Activated CD4-positive, CD25-positive, alpha-beta regulatory T cell treated with anti-CD3 and anti-CD28 coated beads, Interleukin-2, amount 50 U/mL, for 24 hours (primary cell): ENCODE measurements at places on chromosomes 2 and 18.

- peak; percentile 99 for ATAC-seq
These were observed 41.0 kb upstream of the ACTR3 start for GRCh38 chr2:113848758-113849415.

DNA sequence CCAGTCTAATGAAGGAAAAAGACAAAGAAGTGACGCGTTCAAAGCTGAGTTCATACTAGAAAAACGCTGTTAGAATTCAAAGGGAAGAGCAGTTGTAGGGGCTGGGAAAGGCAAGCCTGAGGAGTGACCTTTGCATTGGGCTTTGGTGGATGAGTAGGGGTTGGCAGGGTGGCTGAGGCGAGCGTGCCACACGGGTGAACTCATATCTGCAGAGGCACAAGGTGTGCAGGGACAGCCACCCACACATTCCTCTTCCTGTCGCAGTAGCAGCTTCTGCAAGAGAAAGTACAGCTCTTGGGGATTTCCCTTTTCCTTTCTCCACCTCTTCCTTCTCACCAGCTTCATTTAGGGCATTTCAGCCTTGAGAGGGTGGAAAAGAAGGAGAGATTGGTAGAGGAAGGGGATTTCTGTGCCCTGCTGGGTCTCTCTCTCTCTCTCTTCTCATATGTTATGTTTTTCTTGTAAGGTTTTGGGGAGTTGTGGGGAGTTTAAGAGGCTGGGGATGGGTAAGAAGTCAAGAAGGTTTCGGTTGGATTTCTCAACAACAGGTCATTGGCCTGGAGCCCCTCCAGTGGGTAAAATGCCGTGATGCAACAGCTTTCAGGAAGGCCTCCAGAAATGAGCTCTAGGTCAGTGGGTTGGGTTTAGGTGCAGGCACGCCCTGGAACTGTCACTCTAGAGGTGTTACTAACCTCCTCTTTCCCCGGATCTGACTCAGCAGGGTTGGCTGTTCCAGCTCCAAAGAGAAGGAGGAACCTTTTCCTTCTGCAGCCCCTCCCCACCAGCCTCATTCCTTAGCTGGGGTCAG is 40.1 kb downstream of the ODC1 start:
- ATAC-seq = peak; percentile 87

- no peak for ATAC-seq
These were observed 254.8 kb upstream of the DSEL start for GRCh38 chr18:67771271-67771670.

- no peak for ATAC-seq
These were observed 82.3 kb upstream of the NDUFV2 start for GRCh38 chr18:9020221-9020620.

- no peak for ATAC-seq
These were observed 56.8 kb downstream of the ATF2 start for GRCh38 chr2:175111200-175111657.

DNA sequence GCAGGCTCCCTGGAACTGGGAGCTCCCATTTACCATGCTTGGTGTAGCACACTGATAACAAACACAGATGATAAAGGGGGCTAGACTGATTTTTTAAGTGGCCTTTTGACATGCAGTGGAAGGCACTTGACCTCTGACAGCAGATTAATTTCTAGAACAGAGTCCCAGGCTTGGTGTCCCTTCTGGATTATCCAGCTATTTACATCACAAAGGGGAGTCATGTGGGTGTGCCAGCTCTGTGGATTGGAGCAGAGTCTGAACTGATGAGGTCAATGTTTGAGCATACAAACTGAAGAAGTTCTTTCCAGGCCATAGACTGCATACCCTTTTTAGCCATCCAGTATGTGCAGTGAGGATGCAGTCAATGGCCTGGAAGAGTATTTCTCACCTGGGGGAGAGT is 31.5 kb upstream of the SIX2 start:
- ATAC-seq = no peak

DNA sequence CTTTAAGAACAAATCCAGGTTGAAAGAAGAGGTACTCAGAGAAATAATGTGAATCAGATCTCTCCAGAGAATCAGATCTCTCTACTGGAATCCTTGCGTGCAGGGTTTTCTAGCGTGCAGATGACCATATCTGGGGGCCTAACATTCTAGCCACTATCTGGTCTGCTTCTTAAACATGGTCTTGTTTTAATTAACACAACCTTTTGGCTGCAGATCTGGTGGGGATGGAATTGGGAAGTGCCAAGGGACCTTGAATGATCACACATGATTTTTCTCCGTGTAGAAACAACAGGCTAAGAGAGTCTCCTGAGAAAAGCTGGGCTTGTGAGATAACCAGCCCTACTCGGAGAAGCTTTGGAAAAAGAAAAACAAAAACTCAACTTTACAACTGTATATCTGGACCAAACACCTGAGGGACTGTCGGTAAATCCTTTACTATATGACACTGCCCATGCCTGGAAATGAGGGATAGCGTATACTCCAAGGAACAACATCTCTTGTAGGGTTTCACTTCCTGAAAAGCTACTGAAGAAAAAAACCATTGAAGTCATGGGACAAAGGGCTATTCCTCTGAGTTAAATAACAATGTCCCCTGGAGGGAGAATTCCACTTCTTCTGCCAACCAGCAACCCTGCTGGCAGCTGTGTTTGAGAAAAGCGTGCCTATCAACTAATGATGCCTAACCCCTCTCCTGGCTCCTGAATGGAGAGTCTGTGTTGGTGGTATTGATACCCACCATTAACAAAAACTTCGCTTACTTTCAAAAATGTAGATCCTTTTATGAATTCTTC is 171.0 kb upstream of the REV1 start:
- no peak for ATAC-seq

DNA sequence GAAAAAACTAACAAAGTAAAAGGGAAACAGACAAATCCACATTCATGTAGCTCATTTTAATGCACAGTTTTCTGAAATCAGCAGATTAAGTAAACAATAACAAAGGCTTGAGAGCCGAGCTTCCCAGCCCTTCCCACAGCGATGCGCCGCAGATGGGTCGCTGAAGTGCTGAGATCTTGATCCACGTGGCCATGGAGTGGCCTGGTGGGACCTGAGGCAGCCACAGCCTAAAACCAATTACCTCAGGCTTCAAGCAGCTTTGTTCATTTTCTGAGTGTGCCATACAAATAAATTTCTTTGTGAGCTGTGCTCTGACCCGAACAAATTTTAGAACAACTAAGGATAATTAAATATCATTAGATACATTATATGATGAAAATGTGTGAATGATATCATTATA is 25.6 kb upstream of the CYRIA start:
- ATAC-seq = no peak

DNA sequence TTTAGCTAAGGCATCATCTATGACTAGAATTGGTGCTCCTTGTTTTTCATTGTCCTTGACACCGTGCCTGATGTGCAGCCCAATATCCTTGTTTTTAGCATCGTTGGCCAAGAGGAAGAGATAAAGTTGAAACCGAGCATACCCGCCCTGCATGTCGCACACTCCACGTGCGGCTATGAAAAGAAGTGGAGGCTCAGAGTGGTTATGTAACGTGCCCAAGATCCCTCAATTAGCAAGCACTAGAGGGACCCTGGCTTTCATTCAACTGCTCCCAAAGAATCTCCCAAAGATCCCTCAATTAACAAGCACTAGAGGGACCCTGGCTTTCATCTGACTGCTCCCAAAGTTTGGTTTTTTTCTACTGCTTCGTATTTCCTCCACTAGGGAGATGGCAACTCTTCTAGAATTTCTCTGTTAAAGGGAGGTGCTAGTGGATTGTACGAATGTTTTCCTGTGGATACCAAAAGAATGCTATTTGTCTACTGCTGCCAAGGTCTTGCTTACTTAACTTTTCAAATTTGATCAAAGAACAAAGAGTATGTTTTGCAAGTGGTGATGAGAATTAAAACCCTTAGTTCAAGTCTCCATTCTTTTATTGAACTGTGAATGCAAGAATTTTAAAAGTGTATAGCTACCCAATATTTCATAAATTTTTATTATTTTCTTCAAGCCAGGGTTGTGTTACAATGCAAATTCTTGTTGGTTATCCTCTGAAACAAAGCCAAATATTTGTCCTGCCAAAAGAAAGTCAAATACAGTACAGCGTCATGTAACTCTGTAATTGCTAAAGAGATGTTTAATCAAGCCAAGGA is 92.1 kb downstream of the AOX1 start:
- ATAC-seq = no peak

DNA sequence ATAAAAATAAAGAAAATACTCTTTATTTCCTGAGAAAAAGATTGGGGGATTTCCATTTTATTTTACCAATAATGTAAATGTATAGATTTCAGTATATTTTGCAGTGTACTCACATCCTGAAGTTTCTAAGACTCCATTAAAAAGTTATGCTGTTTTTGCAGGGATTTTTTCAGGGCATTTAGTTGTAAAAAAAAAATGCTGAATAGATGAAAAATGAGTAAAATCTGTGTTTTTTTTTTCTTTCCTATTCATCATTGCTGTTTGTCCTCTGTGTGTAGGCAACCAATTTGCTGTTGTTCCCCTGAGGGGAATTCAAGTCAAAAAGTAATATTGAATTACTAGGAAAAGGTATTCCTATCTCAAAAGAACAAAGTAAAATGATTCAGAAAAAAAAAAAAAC is 66.3 kb downstream of the MEIS1 start:
- no peak for ATAC-seq

DNA sequence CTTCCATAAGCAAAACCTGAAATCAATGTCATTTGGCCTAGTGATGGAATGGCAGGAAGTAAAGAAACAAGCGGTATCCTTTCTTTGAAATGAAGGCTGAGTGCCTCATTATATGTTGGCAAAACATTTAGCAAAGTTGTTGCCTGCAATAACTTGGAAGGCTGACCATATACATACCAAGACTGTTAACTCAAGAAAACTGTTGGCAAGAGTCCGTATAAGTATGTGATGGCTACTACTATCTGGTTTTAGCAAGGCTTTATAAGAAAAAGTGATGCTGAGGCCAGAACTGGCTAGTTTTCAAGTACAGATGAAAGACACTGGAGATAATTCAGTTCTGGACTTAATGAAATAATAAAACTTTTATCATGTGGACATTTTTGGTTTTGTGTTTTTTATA is 356.2 kb downstream of the ZNF521 start:
- no peak for ATAC-seq

GRCh38 chr2:27152102-27152795 is 3.4 kb downstream of the TCF23 start:
- ATAC-seq = no peak

- no peak for ATAC-seq
These were observed 83.0 kb downstream of the CCDC138 start for GRCh38 chr2:108869542-108869941.

DNA sequence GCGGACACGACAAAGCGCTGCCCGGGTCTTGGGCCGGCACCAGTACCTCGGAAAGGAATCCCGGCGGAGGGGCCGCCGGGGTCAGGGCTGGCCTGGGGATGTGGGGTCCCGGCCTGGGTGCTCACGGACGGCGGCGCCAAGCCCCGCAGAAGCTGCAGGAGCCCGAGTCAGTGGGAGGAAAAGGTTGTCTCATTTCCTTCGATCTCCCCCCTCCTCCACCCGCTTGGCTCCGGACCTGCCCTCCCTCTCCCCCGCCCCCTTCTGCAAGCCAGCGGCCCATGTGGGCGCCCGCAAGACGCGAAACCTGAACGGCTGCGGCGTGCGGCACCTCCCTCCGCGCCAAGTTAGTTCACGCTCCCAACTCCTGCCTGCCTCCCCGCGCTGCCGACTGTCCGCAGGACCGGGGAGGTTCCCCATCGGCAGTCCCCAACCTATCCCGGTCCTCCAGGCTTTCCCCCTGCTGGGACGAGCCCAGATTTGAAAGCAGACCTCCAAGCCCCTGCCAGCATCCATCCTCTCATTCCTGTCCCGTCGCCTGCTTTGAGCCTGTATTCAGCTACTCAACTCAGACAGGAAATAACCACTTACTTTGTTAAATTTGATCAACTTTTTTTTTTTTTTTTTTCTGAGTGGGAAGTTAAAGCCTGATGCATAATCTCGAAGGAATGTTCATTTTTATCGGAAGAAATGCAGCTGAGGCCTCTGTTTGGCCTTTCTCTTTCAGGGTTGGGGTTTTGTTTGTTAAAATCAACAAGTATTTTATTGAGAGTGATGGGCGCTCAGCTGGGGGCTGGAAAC is at the start of gene EVA1A:
Gene EVA1A (minus strand): TSS at position 172 of the 798 bp plus-strand sequence. CDS start 42,799 bp downstream, outside the sequence.
- ATAC-seq = no peak

GRCh38 chr2:155708071-155708470 is 624.5 kb downstream of the NR4A2 start:
- ATAC-seq = no peak

GRCh38 chr2:190679813-190680591 is 31.1 kb downstream of the NAB1 start:
- ATAC-seq = no peak

- no peak for ATAC-seq
These were observed 26.0 kb upstream of the LAPTM4A start for GRCh38 chr2:20077411-20077940.
